ENCODE measurements at places on chromosomes 4 and X.
A peak's percentile ranks its signal among the peaks of the same experiment; 100 is the strongest.

DNA sequence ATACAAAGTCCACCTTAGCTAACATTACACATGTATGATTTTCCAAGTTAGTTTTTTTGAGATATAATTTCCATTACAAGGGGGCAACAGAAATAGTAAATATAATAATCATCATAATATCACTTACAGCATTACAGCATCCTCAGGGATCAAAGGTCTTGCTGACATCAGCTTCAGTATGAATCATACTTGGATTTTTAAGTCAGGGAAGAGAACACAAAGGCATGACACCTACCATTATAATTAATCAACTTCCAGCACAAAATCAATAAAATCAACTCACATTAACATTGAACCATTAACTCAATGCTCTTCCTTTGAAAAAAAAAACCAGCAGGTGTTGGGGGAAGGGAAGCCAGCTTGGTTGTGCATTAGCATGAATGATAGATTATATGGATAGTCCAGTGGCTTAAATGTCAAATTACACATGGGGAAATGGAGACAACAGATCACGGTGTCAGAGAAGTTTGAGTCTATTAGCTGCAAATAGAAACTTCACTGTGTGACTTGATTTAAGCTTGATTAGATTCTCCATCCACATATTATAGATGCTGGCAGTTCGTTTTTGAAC, 66.9 kb upstream of the CAPN6 start:
- DNase-seq, result no peak

GRCh38 chr4:177555007-177555574, 112.9 kb upstream of the AGA start:
- DNase-seq, result peak; percentile 14

DNA sequence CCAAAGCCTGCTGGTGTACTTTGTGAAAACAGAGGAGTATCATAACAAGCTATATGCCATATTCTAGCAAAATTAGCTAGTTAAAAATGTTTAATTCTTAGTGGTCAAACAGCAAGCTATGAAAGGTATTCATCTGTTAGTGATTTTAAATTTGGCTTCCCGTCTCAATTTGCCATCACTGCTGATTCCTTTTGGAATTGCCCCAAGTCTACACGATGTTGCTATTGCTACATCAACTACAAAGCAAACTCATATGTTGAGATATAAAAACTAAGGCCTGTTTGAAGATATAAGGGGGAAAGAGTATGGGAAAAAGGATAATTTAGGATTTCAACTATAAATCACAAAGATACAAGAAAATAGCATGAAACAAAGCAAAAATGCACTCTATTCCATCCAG, 146.1 kb downstream of the COL25A1 start:
- DNase-seq, result no peak

DNA sequence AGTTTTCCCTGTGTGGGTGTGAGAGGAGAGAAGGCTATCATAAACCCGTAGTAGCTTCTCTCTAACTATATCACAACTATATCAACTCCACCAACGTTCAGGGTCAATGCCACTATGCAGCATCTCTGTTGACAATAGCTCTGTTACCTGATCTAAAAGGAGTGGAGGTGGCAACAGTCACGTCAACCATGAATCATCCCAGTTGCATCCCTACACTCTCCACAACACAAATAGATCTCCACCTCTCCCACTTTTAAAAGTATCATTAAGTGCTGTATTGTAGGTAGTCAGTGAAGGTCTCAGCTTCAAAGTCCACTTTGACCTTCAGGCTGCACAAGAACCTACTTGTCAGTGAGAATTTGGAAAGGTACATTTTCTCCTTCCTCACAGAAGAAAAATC, 600.5 kb upstream of the GRIA3 start:
- no peak for DNase-seq

DNA sequence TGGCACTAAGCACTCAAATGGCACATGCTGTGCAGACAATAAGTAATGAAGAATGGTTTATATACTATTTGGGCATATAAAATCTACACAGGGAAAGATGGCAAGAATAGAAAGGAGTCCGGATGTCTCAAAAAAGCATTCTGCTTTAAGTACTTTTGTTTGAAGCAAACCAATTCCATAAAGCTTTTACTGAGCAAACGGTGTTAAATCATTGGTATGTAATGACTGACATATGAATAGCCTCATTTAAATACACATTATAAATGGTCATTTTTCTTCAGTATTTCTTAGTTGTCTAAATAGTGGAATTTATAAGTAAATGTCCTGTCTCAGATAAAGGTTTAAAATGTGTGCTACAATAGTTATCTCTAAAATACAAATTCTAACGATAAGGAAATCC, 6.0 kb downstream of the FBXO8 start:
- DNase-seq, result no peak

DNA sequence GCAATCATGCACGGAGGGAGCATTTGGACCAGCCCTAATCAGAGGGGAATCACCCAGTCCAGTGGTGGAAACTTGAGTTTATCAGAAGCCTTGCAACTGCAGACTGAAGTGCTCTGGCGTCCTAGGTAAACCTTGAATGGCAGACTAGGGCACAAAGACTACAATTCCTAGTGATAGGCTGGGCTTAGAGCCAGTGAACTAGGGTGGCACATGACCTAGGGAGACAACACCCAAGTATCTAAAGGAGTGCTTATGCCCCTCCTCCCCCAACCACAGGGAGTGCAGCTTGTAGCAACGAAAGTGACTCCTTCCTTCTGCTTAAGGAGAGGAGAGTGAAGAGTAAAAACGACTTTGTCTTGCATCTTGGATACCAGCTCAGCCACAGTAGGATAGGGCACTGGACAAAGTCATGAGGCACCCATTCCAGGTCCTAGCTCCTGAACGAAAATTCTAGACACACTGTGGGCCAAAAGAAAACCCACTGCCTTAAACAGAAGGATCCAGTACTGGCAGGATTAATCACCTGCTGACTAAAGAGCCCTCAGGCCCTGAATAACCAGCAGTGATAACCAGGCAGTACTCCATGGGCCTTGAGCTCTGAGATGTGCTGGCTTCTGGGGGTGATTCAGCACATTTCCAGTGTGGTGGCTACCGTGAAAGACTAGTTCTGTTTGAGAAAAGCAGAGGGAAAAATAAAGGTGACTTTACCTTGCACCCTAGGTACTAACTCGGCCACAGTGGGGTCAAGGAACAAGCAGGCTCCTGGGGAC, 58.7 kb upstream of the STARD8 start:
- no peak for DNase-seq

GRCh38 chr4:55500072-55500471, 46.6 kb downstream of the CLOCK start:
- DNase-seq, result no peak

GRCh38 chrX:129739578-129739977, 799 bp downstream of the XPNPEP2 start:
- no peak for DNase-seq

DNA sequence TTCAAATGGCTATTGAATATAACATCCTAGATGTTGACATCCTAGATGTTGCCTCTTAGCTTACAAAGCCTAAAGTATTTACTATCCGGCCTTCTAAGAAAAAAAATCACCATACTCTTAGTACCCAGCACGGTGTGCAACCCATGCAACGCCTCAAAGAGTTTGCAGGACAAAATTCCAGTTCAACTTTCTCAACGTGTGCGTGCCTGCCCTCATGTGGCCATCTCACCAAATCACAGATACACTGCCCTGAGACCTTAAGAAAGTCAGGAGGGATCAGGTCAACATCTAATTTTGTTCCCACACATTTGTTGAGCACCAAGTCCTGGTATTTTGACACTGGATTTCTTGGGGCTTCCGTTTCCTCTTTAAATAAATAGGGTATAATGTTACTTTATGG, 68.3 kb downstream of the CRMP1 start:
- DNase-seq, result no peak

- DNase-seq, result no peak
Observed at GRCh38 chr4:148162991-148163390, 279.2 kb downstream of the NR3C2 start.

GRCh38 chr4:19927381-19927780, 324.3 kb upstream of the SLIT2 start:
- DNase-seq, result no peak

Data from CD4-positive, alpha-beta T cell treated with Interleukin-2 at 100 ng/mL for 4 hours (primary cell).